ENCODE measurements at places on chromosomes 16 and 17.

DNA sequence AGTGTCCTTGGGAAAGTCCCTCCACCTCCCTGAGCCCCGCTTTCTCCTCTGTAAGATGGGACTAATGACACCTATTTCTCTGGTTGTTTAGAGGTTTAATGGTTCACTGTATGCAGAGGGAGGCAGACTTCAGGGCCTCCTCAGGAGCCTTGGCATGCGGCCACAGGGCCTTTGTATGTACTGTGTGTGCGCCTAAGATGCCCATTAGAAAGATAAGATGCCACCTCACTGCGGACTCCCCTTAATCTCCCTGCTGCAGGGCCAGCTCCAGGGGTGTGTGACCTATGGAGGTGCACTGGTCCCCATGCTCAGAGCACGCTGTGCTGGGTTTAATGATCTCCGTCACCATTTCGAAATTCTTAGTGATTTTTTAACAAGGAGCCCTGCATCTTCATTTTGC, 59.3 kb downstream of the TMEM235 start:
- no peak for DNase-seq

GRCh38 chr17:59634632-59635541, 15.2 kb downstream of the CLTC start:
- DNase-seq: no peak

DNA sequence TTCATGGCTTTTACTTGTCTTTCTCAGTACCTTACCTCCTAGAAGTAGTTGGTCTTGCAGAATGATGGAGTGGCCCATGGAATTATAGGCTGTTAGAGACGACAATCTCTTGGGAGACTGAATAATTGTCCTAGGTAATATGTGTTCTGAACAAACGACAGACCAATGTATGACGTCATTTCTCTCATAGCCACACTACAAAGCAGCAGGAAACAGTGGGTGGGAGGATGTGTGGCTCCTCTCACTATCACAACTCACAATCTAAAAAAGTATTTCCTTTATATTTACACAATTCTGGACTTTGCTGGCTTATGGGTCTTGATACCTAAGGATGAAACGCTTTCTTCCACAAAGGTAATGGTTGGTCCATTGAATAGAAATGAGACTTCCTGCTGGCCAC, 183.9 kb downstream of the TOX3 start:
- no peak for DNase-seq

DNA sequence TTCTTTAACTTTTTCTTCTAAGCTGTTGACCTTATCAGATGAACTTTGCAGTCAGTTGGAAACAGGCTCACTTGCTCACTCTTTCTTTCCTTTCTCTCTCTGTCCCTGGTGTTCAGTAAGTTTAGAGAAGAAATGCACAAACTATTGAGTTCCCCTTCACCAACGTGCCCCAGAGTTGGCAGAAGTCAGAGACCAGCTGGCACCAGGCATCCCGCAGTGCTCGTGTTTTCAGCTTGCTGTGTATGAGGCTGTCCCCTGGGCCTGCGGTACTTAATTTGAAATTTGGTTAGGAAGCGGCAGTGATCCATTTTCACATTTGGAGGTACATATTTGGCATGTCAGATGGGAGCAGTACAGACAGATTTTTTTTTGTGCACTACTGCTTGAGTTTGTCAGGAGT, 258.6 kb downstream of the SNX29 start:
- DNase-seq: no peak

- DNase-seq: no peak
These were observed 11.6 kb upstream of the ICAM2 start for GRCh38 chr17:64032081-64032480.

DNA sequence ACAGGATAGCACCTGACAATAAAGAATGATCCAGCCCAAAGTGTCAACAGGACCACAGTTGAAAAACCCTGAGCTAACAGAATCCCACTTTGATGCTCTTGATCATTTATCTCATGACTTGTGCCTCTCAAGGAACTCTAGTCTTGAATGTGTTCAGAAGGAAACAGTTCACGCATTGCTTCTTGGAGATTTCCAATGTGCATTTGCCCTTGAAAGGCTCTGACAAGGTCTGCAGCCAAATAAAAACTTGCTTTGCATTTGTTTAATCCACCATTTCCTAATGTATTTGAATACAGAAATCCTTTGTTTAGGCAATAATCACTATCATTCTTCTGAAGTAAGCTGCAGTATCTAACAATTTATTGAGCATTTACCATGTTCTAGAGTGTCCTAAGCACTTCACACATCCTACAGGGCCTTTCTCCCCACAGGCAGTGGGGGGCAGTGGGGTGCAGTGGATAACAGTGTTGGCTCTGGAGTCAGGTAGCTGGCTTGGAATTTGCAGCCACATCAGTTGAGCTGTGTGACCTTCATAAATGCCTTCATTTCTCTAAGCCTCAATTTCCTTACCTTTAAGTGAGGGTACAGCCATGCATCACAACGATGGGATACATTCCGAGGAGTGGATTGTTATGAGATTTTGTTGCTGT, 239.7 kb downstream of the XYLT1 start:
- no peak for DNase-seq

DNA sequence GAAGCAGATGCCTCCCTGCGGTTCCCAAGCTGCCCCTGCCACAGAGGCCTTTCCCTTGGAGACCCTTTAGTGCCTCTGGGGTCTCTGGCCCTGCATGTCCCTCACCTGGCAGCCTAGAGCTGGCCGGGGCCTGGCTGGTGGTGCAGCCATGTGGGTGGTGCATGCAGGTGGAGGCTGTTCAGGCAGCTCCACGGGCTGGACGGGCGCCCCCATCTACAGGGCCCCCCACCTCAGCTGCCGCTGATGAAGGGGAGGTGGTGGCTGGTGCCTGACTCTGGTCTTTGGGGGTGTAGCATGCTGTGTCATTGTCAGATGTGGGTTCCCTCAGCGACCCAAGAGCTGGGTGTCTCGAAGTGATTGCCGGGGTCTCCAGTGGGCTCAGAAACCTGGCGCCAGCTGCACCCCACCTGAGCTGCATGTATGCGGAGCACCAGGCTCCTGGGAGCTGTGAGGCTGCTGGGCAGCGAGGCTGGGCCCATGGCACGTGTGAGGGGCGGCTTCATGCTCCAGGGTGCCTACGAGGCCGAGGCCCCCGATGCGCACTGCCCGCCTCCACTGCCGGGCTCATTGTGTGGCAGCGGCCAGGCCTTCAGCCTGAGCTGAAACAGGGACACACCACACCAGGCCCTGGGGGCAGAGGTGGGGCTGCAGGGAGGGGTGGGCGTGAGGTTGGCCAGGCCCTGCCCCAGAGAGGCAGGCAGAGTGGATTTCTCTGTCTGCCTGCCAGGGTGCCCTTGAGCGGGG, 57.0 kb downstream of the BAIAP2 start:
- no peak for DNase-seq

GRCh38 chr16:51526621-51527020, 375.6 kb upstream of the SALL1 start:
- no peak for DNase-seq
